ENCODE measurements at places on chromosomes 16 and 17.

GRCh38 chr17:65173284-65173793 is 36.2 kb downstream of the RGS9 start:
- no peak for DNase-seq

DNA sequence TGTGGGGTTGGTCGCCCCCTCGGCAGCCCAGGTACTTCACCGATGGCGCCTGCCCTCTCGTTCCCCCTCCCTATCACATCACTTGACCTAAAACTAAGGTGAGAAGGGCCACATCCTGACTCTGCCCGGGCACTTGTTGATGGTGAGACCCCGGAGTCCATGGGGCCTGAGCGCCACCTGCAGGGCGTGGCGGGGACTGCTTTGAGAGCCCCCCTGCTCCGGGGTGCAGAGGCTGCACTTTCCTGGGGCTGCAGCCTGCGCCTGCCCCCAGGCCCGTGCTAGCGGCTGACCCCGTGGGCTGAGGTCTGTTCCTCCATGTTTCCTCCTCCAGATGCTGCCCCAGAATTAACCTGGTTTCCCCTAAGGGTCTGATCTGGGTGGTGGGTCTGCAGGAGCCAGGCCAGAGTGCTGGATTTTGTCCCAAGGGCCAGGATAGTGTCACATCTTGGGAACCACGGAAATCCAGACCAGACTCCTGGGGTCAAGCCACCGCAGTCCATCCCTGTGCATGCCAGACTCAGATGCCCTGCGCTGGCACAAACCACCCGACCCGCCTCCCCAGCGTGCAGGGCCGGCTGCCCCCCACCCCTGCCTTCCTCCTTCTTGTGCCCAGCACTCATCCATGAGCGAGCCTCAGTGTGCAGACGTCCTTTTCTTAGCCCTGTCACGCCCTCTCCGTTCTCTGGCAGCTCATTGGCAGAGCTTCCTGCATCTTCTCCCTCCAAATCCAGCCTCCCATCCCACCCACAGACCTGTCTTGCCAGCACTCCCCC is 2.7 kb downstream of the NDUFAF8 start:
- DNase-seq: no peak

GRCh38 chr16:47925811-47926460 is 229.9 kb downstream of the ABCC12 start:
- DNase-seq: no peak

DNA sequence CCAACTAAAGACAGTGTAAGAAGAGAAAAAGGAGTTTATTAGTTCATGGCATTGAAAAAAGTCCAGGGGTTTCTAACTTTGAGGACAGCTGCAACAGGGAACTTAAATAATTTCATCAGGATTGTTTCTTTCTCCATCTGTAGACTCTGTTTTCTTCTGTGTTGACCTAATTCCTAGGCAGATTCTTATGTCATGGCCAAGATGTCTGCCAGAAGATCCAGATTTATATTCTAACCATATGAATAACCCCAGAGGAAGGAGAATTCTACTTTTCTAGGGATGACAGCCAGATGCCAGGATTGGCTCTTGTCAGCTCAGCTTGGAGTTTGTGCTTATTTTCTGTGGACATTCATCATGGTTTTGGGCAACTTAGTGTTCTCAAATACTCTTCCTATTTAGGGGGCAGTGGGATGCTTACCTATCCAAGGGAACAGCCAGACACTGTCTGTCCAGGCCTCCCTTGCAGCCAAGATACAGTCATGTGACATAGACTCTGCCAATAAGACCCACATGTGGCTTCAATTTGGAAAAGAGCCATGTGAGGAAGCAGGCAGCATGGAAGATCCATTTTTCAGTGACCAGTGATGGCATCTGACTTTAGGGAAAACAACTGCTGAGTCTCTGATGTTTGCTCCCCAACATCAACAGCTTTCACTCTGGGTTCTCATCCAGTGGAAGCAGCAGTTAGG is 18.2 kb downstream of the PCTP start:
- no peak for DNase-seq

GRCh38 chr17:44752953-44753861 is 5.6 kb upstream of the ADAM11 start:
- no peak for DNase-seq

- DNase-seq: no peak
Measured at GRCh38 chr17:40356990-40357881, 7.3 kb downstream of the GJD3 start.

GRCh38 chr17:65229621-65229995 is 92.4 kb downstream of the RGS9 start:
- no peak for DNase-seq

GRCh38 chr17:57485566-57485865 is 229.2 kb downstream of the MSI2 start:
- DNase-seq: no peak
